Left renal cortex interstitium (tissue), 4 donors: ENCODE measurements at places on chromosomes 3 and 15. TPM values are rescaled to one million over a fixed set of nuclear protein-coding genes. Genes with fewer than 3 reads are reported as not detected.

The DPPA4 gene
- polyA plus RNA-seq, result 4.9 TPM

The CPNE9 gene
- not detected for polyA plus RNA-seq

The SMCO1 gene
- not detected for polyA plus RNA-seq

The TRH gene
- 0.38 TPM for polyA plus RNA-seq

The OIP5 gene
- 8.6 TPM for polyA plus RNA-seq

The ADAMTS17 gene
- polyA plus RNA-seq, result 2.7 TPM

The EFHB gene
- polyA plus RNA-seq, result 1.9 TPM

The GOLGA8R gene
- 3.6 TPM for polyA plus RNA-seq

The SNTN gene
- polyA plus RNA-seq, result not detected

DNA sequence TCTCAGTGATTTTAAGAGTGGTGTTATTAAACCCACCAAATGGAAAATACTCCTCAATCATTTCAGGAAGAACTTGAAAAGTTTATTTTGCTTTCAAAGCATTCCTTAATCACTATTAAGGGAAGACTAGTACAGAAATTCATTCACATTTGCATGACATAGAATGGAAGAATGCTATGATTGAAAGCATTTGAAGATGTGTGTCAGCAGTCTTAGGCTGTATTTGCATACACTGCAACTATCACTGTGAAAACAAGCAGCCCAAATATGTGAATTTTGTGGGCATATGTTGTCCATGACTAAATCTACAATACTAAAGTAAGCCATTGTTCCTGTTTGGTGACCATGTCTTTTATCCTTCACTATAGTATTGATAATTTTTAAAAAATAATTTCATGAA lies 95.8 kb downstream of the CNTN3 start:
- no peak for DNase-seq

DNA sequence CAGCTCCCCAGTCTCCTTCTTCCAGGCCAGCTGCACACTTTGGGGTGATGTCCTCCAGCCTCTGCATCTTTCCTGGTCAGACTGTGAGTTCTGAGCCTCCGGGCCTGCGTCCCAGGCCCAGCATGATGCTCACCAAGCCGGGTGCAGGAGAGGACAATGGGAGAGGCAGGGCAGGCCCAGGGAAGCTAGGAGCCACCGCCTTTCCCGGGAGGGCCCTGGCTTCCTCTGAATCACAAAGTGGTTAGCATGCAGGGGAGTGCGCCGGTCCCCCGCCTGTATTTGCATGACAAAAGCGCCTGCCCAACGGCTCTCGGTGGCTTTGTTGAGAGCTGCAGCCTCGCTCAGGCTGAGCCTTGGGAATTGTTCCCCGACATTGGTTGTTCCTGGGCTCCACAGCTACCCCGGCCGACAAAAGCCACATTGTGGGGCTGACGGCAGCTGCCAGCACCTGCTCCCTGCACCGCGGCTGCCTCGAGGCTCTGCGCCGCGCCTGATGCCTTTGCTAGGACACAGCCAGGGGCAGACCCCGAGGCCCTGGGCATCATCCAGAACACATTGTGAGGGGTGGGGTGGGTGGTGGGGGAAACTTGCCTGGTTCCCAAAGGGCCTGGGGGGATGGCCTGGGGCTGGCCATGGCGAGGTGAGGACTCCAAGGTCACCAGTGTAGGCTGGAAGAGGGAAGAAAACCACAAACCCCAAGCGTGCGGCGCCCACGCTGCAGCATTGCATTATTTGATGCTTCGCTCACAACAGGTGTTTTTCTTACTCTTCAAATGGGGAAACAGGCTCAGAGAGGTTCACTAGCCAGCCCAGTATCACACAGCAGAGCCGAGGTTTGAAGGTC lies 20.0 kb upstream of the KLF13 start:
- DNase-seq, result no peak

DNA sequence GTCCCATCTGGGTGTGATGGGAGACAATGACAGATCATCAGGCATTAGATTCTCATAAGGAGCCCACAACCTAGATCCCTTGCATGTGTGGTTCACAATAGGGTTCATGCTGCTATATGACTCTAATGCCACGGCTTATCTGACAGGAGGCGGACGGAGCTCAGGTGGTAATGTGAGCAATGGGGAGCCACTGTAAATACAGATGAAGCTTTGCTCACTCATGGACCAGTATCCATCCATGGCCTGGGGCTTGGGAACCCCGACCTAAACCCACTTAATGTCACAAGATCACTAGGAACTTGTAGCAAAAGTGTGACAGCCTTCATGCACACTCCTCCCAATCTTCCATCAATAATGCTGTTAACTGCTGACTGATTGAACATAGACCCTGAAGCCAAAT lies 2.0 kb upstream of the FAM219B start:
- DNase-seq, result no peak

- no peak for DNase-seq
These were observed 12.3 kb downstream of the LIPC start for GRCh38 chr15:58444056-58444455.

DNA sequence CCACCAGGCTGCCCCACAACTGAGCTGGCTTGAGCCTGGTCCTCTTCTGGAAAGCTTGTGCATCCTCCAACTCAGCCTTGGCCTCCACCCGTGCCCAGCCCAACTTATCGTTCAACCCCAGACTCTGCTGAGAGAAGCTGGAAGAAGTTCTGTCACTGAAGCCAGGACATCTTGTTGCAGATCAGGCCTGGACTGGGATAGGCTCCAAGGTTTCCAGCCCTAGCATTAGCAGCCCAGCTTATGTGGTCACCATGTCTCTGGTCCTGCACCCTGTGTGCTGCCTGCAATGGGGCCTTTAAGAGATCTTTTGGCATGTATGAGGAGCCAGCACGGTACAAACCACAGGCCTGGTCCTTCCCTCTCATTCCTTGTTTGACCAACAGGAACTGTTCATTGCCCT lies 15.2 kb upstream of the CAMP start:
- no peak for DNase-seq

GRCh38 chr3:120909602-120909878 lies 1.5 kb downstream of the STXBP5L start:
- DNase-seq, result no peak

DNA sequence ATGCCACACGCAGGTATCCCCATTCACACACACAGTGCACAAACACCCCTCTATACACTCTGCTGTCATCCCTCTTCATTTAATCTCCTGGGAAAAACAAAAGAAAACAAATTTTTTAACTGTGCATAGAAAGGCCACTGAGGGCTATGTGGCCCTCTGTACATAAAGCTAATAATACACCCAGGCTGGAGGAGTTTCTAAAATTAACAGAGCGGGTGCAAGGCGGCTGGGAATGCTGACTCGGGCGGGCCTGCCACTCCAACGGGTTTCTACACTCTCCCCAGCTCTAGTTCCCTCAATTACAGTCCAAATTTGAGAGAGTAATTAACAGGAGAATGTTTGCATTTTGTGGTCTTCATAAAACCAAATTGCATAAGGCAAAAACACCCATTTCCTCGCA lies 23.1 kb downstream of the HCN4 start:
- no peak for DNase-seq

DNA sequence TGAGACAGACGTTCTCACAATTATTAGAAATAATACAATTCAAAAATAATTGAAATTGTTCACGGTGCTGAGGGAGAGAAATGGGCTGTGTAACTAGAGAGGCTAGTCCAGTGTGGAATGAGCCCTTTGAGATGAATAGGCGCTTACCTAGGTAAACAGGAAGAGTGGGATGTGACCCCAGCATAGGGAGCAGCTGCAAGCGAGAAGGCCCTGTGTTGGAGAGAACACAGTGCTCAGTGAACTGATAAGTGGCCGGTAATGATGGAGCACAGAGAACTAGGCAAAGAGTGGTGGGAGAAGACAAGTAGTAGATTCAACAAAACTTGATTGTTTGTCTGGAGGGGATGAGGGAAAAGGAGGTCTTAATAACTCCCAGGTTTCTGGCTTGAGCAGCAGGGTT lies 103.9 kb downstream of the HCN4 start:
- DNase-seq, result no peak

DNA sequence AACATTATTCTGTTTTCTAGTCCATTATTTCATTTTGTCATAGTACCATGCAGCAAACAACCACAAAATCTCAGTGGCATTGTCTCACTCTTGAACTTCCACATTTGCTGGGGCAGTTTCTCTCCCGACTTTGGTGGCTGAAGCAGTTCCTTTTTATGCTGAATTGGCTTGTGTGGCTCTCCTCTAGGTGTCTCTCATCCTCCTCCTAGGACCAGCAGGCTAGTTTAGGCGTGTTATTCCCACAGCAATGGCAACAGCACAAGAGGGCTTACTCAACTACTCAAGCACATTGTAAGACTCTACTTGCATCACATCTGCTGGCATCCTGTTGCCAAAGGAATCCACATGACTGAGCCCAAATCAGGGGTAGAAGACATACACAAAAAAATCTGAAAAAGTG lies 201.8 kb upstream of the KCNH8 start:
- DNase-seq, result no peak

DNA sequence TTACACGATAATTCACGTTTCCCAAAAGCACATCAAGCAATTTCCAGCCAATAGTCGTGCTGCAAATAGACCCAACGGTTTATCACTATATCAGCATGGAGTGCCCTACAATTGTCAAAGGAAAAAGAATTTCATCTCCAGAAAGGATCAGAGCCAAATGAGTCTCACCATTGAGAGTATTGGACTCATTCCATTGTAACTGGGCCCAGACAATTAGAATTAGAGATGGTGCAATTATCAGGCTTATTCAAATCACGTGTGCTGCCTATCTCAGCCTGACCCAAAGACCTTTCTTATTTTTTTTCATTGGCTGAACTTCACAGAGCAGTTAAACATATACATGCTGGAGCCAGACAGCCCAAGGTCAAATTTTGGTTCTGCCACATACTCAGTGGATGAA lies 87.0 kb upstream of the LRTM1 start:
- DNase-seq, result no peak

DNA sequence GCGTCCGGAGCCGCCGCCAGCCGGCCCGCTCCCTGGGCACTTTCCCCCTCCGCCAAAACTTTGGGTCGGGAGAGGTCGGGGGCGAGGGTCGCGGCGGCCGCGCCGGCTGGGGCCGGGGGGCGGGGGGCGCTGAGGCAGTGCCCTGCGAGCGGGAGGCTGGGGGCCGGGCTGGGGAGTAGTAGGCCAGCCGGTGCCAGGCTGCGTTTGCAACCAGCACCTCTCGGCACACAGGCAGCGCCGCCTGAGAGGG lies 452 bp downstream of the BBX start:
- DNase-seq, result no peak

- no peak for DNase-seq
These were observed 68.7 kb downstream of the AAGAB start for GRCh38 chr15:67185621-67186225.

DNA sequence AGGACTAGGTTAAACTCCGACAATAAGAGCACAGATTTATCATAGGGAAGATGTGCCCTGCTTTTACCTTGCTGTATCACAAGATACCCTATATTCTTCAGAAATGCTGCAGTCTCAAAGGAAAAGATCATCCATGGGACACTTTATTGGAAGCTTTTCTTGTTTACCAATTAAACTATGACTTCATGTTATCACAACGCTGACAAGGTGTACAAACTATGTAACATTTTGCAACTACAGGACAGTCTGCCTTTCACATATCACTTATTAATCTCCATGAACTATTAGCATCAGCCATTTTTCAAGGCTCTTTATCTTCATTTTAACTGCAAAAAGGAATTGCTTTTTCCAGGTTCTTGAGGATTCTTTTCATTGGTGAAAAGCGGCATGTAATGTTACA lies 34.0 kb downstream of the CBLB start:
- DNase-seq, result no peak

- DNase-seq, result no peak
These were observed 802 bp downstream of the RCN2 start for GRCh38 chr15:76932135-76932966.

DNA sequence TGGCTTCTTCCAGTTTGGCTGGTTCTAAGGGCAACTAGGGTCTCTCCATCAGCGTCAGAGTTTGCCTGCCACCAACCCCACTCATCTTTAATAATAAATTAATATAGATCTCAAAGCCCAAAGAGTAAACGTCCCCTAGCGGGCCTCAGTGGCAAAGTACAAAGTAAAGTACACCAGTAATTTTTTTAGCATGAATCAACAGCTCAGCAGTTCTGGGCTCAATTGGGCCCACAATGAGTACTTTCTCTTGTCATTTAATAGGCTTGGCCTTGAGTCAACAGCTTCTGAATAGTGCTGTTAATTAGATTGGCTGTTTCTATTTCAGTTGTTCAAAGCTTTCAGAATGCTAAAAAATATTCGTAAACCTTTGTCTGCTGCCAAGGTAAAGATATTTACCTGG lies 89.0 kb upstream of the PFN2 start:
- DNase-seq, result no peak

DNA sequence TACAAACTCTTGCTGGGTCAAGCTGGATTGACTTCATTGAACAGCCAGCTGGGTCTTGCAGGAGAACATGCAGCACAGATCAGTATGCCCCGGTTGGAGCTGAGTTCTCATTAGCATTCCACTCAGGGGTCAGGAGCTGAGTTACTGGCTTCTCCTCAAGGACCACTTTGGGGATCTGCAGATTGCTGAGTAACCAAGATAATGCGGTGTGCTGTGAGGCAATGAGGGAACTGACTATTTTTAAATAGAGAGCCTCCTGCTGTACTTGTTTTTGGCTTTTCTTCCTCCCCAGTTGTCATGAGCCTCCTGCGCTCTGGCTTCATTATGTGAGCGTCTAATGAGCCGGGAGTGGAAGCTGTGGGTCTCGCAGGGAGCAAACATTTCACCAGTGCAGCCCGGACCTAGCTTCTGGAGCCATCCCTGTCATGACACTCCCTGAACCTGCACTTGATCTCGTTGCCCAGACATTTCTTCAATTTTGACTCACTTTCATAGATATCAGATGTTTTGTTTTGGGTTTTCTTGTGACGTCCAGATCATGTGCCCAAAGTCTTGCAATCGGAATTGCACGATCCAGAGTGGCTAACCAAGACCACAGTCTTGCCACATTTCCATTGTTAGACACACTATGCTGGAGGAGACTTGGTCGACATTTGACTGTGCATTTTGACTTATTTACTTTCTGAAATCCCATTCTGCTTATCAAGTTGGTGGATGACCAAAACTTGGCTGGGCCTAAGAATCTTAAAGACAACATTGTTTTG lies 327.2 kb downstream of the LRTM1 start:
- no peak for DNase-seq

DNA sequence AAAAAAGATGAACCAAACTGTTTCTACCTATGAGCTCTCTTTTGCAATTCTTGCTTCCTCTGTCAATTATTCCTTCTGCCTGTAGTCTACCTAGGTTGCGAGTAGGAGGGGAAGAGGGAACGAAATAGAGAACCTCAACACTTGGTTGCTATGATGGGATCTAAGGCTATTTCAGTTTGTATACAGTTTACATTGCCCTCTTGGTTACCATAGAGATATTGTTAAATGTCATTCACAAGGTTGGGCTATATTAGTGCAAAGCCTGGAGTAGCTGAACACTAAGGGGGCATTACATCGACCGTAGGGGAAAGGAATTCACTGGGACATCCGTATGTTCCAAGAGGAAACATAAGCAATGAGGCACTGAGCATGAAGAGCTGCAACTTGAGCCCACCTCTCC lies 276.9 kb downstream of the GBE1 start:
- DNase-seq, result no peak

- DNase-seq, result no peak
These were observed 94.7 kb downstream of the CCNL1 start for GRCh38 chr3:157065201-157065600.

GRCh38 chr3:139695007-139695406 lies 17.2 kb upstream of the NMNAT3 start:
- DNase-seq, result no peak
